BJ (cell line): ENCODE measurements at places on chromosomes 3 and 15.

DNA sequence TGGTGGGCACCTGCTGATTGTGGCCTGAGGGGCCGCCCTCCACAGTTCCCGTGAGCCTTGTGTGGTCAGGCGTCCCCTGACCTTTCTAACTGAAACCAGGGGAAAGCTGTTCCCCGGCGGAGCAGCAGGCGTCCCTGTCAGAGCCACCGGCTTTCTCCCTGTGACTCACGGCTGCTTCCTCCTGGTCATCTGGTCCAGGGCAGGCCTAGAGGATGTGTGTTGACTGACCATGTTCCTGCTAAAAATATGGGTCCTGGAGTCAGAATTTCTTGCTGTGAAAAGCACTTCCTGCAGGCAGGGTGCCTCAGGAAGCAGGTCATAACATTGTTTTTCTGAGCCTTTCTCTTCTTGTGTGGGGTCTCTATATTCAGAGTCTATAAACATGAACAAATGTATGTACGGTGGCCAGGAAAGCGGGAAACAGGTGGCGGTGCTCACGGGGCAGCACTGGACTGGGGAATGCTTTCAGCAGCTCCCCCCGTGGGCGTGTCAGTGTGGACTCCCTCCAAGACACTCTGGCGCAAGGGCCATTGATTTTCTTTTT, 38.4 kb upstream of the CGNL1 start:
- DNase-seq = no peak

DNA sequence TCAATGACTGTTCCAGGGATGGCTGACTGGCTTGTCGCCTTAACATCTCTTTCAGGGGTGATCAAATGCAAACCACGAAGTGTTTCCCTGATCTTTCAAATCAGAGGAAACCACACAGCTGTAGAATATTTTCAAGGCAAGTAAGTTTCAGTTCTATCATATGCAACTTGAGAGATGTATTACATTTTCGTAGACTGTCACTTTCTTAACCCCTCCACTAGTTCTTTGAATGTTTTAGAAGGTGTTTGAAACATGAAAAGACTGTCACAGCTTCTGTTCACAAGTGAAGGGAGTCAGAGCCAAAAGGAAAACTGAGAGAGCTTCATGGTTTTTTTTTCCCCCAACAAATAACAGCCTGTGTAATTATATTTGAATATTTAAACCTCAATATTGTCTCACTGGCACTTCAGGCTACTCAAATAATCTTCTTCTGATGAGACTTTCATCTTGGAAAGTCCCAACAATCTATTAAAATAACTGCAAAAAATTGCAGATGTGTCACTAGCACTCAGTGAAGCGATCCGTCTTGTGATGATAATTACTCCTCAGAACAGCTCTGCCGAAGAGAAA, 25.9 kb upstream of the CAPN7 start:
- DNase-seq = no peak

DNA sequence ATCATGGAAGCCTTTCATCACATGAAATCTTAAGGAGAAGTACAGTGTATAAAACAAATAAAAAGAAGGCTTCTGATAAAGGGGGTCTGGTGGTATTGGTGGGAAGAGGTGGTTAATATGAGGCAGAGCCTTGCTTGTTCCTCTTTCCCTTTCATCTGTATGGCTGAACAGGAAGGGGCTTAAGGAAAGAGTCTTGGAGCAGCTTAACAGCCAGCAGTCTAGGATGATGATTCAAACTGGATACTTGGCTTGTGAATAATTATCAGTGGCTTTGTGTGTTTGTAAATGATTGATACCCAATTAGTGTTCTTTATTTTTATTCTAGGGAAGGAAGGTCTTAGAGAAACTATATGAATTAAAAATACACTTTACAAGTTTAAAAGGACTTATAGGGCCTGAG, 29.1 kb upstream of the TCAIM start:
- no peak for DNase-seq

- no peak for DNase-seq
Measured at GRCh38 chr3:119401503-119402440, 61.6 kb downstream of the TMEM39A start.

DNA sequence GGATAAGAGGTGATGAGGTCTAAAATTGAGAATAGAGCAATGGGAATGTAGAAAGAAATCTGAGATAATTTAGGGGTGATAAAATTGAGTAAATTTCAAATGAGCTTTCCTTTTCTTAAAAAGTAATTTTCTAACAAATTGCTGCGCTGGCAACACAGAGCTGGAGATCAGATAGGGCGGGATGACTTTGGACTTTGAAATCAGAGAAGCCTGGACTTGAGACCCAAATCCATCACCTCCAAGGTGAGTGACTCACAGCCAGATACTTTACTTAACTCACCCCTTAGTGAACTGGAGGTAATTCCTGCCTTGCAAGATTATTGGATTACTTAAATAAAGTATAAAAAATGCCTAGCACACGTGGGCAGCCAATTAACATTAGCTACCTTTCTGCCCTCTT, 80.8 kb downstream of the P2RY1 start:
- no peak for DNase-seq
